ENCODE measurements at places on chromosomes 5 and 9.

DNA sequence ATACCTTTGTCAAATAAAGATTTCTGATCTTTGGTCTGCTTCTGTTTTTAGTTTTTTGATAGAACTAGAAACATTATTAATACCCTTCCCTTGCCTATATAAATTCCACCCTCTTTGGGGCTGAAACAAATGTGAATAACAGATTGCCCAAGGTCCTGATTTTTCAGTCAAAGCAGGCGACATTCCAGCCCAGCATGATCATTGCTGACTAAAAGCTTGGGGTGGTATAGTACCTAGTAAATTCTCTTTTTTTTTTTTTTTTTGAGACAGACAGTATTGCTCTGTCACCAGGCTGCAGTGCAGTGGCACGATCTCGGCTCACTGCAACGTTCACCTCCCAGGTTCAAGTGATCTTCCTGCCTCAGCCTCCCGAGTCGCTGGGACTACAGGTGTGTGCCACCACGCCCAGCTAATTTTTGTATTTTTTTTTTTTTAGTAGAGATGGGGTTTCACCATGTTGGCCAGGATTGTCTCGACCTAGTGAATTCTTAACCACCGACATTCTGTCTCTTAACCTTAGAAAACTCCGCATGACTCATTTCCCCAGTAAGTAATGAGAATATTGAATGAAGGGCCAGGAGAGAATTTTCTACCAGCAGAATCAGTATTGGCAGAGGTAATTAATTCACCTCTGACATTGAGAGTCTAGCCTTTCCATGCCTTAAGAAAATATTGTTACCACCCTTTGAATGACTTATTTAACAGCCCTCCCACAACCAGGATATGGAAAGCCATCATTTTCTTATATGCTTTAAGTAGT is 226.4 kb downstream of the GNA14 start:
- DNase-seq = no peak

- DNase-seq = no peak
Measured at GRCh38 chr5:35454011-35454525, 163.6 kb upstream of the SPEF2 start.

GRCh38 chr5:173483160-173483559 is 133.3 kb downstream of the BOD1 start:
- DNase-seq = no peak

DNA sequence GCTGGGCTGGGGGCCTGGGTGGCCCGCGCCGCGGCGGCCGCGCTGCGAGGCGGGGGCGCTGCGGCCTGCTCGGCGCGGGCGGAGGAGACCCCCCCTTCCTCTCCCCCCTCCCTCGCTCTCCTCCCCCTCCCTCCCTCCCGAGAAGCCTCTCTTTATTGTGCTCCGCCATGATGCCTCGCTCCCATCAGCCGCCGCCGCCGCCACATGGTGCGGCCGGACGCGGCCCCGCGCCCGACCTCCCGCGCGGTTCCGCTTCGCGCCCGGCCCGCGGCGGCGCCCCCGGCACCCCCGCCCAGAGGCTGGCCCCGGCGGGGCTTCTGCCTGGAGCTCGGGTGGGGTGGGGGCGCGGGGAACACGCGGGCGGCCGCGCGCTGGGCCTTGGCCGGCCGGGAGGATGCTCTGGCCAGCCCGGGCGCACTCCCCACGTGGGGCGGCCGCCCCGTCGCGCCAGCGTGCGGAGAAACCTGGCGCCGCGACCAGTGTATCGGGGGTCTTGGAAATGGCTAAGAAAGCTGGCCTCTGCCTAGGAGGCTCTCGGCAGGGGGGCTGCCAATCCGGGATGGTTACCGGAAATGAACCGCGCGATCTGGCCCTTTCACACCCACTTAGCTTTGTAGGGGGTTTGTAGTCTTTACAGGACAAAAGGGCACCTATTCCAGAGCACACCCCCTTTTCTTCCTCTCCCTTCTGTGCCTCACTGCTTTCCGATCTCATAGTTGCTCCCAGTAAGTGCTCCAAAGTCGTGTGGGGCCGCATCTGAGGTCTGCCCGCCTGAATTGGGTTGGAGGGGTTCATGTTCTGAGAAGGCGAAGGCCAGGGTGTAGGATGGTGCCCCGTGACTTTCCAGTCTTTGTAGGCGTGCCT is 1.0 kb downstream of the SET start:
- DNase-seq = no peak

DNA sequence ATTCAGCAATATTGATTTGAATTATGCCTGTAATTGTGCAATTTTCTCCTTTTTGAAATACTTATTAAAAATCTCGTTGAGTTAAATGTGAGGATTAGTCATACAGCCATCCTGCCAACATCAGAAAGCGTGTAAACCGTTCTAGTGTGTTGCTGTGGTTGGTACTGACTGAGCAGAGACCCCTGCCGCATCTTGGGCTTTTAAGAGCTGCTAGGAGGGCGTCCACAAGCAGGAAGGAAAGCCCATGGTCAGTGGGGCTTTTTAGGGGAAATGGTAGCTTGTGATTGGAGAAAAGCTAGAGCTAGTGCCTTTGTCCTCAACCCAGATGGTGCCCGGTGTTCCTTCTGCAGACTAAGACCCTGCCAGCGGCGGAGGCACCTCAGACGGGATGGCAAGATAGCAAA is 1.3 kb downstream of the SDHA start:
- DNase-seq = no peak

DNA sequence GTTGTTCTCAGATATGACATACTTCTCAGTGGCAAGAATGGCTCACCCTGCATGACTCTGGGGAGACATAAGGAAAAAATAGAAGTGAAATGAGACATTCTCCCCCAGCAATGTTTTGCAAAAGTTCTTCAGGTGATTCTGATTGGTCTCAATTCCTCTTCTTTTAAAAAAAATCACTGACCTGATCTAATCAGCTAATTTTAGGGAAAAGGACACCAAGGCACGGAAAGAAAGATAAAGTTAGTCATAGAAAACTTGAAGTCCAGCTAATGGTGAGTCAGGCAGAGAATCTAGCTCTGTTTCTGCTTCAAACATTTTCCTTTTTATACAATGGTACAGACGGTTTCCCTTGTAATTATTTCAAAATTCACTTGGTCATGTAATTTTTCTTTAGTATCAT is 1018.9 kb upstream of the ARRDC3 start:
- no peak for DNase-seq

DNA sequence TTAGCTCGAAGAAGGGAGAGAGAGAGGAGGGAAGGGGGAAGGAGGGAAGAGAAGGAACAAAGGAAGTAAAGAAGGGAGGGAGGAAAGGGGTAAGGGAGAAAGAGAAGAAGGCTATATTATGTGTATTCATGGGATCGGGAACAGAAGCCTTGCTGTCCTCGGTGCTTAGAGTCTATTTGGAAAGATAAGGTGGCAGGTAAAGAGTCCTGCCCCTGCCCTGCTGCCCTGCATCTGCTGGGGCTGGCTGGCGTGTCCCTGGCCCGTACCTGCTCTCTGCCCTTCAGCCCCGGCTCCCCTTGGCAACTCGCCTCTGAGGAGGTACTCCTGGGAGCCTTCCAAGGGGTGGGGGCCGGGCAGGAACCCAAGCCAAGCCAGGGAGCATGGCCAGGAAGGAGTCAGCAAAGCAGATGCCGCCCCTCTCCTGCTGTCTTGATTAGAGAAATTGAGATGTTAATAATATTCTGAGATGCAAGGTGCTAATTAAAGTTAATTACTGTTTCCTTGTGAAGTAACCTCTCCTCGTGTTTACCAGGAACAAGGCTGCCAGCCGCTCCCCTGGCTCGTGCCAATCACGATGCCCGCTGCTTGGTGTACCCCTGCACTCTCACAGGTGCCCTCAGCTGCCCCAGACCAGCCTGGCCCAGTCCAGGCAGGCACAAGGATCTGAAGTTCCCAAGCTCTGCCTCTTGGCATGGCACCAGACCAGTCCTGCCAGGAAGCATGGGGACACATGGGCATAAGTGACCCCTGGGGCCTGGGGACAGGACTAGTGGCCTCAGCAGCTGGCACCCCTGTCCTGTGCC is 36.6 kb downstream of the PCDH1 start:
- DNase-seq = no peak

GRCh38 chr5:56692359-56693219 is 122.8 kb upstream of the MAP3K1 start:
- no peak for DNase-seq

DNA sequence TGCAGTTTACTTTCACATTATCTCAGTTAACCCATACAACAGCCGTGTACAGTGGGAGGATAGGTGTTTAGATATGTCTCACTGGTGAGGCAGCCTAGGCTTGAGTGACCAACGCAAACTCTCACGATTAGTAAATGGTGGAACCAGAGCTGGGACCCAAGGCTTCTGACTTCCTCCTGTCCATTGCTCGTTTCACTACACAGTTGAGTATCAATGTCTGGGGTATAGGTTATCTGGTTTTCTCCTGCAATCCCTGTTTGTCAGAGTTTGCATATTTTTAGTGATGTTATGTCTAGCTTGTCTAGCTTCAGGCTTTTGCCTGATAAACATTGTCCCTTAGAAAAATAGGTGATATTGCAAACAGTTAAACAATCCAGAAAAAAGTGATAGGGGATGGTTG is 62.6 kb downstream of the NUP214 start:
- no peak for DNase-seq

GRCh38 chr5:122981846-122982245 is 54.7 kb downstream of the PPIC start:
- DNase-seq = no peak

DNA sequence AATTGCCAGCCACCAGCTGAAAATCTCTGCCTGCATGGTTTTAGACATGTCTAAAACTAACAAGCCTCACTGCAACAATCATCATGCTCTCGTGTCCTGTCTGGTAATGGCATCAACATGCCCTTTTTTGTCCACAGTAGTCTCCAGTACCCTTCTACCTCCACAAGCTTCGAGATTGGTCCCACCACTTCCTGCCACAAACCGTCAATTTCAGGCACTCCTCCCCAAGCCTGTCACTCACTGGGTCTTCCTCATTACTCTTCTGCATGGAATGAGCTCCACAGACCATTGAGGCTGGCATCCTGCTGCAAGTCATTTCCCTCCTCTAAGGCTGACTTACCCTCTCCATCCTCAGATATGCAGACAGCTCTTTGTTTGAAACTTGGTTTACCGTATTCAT is 9.0 kb downstream of the LPAR1 start:
- no peak for DNase-seq

DNA sequence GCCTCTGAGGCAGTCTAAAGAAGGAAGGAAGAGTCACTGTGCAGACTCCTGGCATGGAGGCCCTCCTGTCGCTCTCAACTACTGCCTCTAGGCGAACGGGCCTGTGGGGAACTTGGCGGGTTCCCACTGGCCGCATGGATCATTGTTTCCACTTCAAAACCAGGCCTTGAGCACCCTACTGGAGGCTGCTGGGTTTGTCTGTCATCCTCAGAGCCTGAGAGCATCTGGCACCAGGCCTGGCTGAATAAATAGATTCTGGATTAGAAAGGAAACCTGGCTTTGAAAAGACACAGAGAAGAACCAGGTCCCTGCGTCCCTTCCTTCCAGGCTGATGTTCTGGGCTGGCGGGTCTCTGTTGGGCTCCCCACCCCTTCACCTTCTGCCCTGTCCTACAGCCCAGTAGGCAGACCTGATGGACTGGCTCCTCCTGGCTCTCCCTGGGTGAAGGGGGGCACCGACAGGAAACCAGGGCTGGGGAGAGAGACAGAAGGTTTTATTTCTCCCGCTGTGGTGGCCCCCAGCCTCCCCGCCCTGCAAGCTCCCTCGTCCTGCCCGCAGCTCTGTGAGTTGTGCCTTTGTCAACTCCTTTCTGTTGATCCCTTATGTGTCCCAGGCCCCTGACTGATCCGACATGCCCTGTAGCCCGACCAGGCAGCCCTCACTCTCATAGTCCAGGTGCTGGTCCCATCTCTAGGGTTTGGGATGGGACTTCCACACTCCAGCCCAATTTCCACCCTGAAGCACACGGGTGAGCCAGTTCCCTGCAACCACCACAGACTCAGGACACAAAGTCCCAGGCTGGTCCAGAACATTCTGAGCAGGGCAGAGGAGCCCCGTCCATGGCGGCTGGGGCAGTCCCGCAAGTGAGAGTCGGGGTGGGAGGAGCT is 50.1 kb downstream of the ADAMTS2 start:
- DNase-seq = no peak

- DNase-seq = no peak
Measured at GRCh38 chr5:84383816-84384603, 670 bp downstream of the EDIL3 start.

- DNase-seq = no peak
Measured at GRCh38 chr9:88270413-88270812, 117.8 kb upstream of the SPIN1 start.

DNA sequence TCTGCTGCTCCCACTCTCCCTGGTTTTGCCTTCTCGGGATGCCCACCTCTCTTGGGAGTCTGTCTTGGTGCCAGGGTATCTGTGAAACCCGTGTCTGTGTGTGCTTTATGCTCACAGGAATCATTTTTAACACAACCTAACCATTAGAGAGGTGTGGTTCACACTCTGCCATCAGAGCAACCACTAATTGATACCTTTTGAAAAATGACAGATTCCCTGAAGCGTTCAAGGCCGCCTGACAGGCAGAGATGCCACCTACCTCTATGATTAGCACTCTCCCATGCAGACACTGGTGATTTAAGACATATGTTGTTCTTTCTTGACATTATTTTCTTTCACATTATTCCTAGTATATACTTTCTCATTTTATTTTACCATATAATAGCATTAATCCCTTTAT is 207.3 kb upstream of the SGCD start:
- no peak for DNase-seq

DNA sequence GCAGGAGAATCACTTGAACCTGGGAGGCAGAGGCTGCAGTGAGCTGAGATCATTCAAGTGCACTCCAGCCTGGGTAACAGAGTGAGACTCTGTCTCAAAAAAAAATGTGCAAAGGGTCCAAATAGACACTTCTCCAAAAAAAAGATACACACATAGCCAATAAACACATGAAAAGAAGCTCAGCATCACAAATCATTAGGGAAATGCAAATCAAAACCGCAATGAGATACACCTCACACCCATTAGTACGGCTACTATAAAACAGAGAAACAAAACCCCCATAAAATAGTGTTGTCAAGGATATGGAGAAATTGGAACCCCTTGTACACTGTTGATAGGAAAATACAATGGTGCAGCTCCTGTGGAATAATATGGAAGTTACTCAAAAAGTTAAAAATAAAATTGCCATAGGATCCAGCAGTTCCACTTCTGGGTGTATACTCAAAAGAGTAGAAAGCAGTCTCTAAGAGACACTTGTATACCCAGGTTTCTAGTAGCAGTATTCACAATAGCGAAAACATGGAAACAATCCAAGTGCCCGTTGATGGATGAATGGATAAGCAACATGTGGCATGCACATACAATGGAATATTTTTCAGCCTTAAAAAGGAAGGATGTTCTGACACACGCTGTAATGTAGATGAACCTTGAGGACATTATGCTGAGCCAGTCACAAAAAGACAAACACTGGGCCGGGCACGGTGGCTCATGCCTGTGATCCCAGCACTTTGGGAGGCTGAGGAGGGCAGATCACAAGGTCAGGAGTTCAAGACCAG is 57.2 kb upstream of the PPARGC1B start:
- no peak for DNase-seq

- no peak for DNase-seq
Measured at GRCh38 chr5:115179030-115179393, 9.3 kb upstream of the TRIM36 start.

GRCh38 chr5:86623785-86624483 is 6.2 kb downstream of the COX7C start:
- no peak for DNase-seq

All from NCI-H2107 (cell line).